Mucosa of gallbladder (tissue), 1 donor: ENCODE measurements at places on chromosomes 5 and 9.

DNA sequence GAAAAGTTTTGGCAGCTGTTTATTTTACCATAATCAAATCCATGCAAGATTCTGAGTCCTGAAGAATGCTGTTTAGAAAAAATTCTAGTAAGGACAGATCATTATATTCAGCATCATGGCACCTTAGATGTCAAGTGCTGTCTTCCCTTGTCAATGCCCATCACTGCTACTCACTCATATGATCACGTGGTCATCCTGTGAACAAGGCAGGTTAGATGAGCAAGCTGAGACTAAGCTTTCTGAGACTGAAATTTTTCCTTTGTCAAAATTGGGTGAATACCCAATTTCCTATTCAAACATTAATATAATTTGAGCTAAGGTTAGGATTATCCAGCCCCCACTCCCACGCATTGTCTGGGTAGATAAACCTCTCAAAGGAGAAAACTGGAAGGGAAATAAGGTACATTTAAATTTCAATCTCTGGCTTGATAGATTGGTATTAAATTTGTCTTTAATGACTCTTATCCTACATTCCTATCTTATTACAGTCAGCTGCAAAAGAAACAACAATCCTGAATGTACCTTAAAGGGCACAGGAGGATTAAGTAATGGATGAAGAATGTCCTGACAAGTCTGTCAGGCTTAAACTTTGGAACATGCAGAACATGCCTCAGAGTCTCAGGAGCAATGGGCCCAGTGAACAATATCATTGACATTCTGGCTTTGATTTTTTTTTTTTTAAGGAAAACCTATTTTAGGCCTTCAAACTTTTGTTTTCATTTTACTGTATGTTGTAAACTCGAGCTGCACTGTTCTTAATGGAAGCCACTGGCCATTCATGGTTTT lies 148.7 kb upstream of the RANBP3L start:
- DNase-seq, result no peak

DNA sequence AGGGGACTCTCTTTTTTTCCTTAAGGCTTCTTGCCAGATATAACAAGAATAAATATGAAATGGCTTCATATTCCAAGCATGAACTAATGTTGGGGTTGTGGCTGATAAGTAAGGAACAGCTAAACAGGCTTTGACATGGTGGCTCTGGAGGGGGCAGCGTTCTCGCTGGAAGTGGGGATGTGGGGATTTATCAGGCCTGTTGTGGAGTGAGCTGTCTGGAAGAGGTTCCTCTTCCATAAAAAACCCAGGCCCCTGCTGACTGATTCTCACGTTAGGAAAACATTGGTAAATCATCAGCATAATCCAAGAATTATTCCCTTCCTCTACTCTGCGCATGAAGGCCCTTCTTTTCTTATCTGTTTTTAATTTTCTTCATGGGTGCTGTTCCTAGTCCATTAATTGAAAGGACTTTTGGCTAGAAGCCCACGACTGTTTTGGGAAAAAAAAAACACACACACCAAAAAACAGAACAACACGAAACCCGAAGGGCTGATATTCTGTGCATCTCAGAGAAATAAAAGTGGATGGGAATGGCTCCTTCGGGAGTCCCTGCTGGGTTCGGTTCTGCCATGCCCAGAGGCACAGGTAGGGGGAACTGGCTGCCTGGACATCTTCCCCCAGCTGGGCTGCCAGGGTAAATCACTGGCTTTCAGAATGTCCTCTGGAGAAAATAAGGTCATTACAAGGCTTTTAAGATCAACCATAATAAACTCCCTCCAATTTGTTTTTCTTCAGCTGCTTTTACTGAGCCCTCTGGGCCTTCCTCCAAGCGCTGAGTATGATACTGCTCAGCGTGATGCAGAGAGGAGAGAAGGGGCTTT lies 297.0 kb downstream of the SLIT3 start:
- DNase-seq, result no peak

DNA sequence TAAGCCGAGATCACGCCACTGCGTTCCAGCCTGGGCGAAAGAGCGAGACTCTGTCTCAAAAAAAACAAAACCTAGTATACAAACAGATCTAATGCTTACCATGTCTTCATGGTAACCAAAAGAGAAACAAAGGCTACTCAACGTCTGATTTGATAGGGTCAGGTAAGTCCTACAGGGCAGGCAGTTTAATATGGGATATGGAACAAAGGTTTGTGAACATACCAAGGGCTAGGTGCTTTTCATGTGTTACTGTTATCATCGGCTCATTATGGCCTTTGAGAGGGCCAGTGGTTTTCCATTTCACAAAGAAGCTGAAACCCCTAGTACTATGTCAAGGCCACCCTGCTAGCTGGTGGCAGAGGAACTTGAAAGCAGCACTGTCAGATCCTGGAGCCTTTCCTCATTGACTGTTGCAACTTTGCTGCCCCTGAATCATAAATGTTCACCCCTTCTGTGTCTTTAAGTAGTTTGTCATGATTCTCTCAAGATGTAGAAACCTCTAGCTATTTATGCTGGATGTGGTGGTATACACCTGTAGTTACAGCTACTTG lies 5.1 kb downstream of the IQGAP2 start:
- no peak for DNase-seq

DNA sequence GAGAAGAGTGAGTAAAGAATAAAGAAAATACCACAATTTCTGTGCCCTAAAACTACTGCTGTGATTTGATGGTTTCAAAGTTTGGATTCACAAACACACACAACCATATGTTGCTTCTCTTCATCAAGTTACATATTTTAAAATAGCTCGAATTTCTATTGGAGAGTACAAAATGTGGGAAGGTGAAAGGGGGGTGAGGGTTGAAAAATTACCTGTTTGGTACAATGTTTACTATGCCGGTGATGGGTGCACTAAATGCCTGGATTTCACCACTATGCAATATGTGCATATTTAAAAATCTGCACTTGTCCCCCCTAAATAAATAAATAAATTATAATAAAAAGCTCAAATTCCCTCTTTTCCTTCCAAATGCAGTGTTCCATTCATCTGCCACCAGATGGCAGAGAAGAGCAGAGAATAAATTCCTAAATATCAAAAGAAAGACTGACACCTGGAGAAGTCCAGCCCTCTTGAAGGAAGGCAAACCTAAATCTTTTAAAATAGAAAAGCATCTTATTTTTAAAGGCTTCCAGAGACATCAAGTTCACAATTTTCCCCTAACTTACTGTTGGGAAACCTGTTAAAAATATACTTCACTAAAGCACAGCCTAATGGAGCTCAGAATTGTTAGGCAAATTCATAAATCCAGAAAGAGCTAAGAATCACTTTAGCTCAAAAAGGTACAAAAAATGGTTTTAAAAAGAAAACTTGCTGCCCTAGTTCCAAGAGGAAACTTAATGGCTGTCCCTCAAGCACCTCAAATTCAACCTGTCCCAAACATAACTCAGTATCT lies 24.8 kb upstream of the HNRNPA0 start:
- no peak for DNase-seq

- DNase-seq, result no peak
These were observed 348.0 kb downstream of the ZNF608 start for GRCh38 chr5:124398460-124398859.

DNA sequence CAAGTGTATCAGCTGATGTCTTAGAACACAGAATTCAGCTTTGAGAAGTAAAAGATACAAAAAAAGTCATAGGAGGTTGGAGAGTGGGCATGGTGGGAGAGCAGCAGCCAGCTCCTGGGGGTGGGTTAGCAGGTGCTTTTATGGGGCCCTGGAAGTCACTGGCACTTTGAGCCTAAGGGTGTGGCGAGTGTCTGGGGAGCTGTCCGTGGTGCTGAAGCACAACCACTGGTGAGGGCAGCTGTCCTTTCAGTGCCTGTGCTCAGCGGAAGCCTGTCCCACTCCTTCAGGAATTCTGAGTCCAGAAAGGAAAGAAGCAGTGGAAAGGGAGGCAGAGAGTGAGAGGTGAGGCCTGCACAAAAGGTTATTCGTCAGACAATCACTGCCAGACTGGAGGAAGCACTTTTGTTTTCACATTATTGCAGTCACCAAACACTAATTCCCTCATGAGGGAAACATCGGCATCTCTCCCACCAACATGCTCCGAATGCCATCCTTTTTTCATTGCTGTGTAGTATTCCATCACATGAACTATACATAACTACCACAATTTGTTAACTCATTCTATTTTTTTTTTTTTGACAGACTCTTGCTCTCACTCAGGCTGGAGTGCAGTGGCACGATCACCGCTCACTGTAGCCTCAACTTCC lies 59.4 kb upstream of the RAPGEF1 start:
- DNase-seq, result peak; percentile 57

DNA sequence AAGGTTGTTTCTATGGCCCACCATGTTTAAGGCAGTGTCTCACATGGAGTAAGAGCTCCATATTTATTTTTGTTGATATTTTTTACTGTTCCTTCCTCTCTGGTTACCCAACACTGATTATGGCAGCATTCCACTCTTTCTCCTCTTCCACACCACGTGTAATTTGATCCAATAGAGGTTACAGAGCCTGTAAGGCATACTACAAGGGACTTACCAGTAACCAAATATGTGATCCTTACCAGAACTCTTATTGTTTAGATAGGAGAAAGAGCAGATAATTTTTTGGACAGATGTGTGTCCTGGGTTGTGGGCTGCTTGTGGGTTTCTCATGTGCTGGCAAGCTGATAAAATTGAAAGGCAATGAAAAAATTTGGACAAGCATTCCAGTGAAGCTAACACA lies 261.3 kb downstream of the TMEM167A start:
- DNase-seq, result no peak

GRCh38 chr5:132087661-132088060 lies 14.1 kb downstream of the CSF2 start:
- DNase-seq, result no peak

GRCh38 chr9:3243683-3244082 lies 282.1 kb downstream of the RFX3 start:
- no peak for DNase-seq

DNA sequence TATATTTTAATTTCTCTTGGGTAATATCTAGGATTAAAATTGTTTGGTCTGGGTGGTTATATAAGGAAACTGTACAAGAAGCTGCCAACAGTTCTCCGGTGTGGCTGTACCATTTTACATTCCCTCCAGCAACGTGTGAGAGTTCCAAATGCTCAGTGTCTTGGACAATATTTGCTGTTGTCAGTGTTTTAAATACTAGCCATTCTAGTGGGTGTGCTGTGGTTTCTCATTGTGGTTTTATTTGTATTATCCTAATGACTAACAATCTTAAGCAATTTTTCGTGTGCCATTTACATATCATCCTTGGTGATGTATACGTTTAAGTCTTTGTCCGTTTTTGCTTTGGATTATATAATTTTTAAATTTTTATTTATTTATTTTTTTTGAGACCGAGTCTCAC lies 34.0 kb downstream of the TNFSF15 start:
- DNase-seq, result no peak

GRCh38 chr9:37221489-37222106 lies 101.2 kb downstream of the ZCCHC7 start:
- DNase-seq, result no peak

GRCh38 chr5:91494447-91494996 lies 111.4 kb upstream of the ARRDC3 start:
- no peak for DNase-seq

- no peak for DNase-seq
These were observed 210.3 kb downstream of the C9orf152 start for GRCh38 chr9:109997682-109998081.

DNA sequence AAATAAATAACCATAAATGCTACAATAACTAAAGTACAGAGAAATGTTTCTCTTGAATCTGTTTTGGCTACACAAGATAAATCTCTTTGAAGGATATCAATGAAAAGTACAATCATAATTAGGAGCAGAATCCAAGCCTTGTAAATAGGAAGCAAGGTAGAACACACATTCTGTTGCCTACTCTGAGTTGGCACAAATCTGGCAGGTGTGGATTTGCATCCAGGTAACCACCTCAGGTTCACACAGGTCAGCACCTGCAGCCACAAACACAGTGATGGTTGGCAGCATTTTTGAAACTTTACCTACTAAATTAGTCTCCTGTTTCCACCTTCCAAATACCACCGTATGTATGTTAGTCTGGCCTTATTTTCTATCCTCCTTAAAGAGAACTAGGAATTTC lies 105.3 kb upstream of the PIK3R1 start:
- DNase-seq, result no peak
